ENCODE measurements at places on chromosomes 1 and 21.

- no peak for DNase-seq
Measured at GRCh38 chr1:9860887-9861286, 37.1 kb upstream of the CLSTN1 start.

GRCh38 chr21:29939924-29940275, at the start of gene GRIK1:
TSS of gene GRIK1 (minus strand) at chr21:29939996.
- peak; percentile 37 for DNase-seq

DNA sequence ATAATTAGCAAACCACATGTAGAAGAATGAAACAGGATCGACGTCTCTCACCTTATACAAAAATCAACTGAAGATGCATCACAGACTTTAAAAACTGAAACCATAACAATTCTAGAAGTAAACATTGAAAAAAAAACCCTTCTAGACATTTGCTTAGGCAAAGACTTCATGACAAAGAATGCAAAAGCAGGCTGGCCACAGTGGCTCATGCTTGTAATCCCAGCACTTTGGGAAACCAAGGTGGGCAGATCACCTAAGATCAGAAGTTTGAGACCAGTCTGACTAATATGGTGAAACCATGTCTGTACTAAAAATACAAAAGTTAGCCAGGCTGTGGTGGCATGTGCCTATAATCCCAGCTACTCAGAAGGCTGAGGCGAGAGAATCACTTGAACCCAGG, 1351.7 kb downstream of the MRPL39 start:
- DNase-seq: no peak

- DNase-seq: peak; percentile 5
Measured at GRCh38 chr21:20443558-20444155, 554.6 kb upstream of the NCAM2 start.

DNA sequence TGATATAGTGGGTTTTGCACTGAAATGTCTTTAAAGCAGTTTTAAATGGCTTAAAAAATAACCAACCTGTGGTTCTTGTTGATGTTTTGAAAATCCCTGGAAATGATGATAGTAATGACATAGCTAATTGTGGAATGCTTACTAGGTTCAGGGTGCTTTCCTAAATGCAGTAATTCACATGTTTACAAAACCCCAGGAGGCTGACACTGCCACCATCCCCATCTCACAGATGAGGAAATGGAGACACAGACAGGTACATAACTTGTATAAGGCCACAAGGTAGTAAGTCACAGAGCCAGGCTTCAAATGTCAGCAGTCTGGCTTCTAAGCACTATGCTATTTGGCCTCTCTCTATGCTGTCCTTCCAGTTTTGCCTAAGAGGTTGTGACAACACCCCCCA, 40.6 kb downstream of the C8B start:
- no peak for DNase-seq

GRCh38 chr1:21325231-21325718, 35.0 kb upstream of the ECE1 start:
- DNase-seq: no peak

- no peak for DNase-seq
Measured at GRCh38 chr1:225946803-225947202, 5.8 kb upstream of the LEFTY2 start.

- DNase-seq: no peak
Measured at GRCh38 chr1:16041200-16041599, 2.4 kb upstream of the CLCNKB start.

DNA sequence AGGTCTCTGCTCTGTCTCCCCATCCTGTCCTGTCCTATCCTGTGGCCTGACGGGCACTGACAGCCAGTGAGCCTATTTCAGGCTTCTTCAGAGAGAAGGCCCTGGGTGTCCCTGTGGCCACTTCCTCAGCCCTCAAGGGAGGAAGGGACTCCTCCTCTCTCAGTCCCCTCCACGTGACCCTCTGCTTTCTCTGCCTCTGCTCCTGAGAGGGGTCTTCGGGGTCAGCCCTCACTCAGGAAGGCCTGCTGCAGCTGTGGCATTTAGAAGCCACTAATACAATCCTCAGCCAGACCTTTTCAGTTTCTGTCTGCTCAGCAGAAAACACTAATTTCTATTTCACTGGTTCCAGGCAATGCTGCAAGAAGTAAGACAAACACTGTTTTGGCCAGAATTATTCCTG, 43.6 kb upstream of the ETV3 start:
- DNase-seq: no peak

DNA sequence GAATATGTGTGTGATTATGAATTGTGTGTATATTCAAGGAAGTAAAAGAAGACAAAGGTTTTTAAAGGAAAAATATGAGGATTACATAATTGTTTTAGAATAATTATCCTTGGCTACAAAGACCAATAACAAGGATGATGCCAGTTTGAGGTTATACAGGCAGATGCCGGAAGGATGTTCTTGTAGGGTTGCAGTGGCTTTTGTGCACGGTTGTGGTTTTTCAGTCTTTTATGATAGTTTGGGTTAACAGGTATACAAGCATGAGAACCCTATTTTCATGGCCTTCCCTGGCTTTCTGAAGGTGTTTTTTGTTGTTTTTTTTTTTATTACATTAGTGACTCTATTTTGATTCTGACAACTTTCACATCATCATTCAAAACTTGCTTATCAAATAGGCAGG, 4.9 kb downstream of the CR2 start:
- DNase-seq: no peak

GRCh38 chr21:44484498-44485253, 29.4 kb downstream of the LRRC3 start:
- no peak for DNase-seq

DNA sequence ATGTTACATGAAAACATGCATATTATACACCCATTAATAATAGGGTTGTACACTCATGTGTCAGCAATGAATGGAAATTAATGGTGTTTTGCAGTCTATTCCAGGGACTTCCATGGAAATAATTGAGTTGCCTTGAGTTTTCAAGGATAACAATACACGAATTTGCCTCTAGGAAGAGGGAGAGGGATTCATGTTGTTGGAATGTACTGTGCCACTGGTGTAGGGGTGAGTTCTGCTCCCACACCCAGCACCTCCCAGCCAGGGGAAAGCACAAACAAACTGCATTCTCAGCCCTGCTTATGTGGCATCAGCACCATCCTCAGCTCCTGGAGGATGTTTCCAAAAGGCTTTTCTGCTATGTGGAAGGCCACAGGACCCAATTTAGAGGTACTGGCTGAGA, 57.8 kb downstream of the BCAR3 start:
- no peak for DNase-seq

GRCh38 chr1:55751776-55752175, 536.6 kb upstream of the USP24 start:
- no peak for DNase-seq

- DNase-seq: peak; percentile 73
Measured at GRCh38 chr1:2314273-2314802, 77.0 kb downstream of the MORN1 start.

- no peak for DNase-seq
Measured at GRCh38 chr21:42639646-42640152, 13.7 kb upstream of the PDE9A start.

DNA sequence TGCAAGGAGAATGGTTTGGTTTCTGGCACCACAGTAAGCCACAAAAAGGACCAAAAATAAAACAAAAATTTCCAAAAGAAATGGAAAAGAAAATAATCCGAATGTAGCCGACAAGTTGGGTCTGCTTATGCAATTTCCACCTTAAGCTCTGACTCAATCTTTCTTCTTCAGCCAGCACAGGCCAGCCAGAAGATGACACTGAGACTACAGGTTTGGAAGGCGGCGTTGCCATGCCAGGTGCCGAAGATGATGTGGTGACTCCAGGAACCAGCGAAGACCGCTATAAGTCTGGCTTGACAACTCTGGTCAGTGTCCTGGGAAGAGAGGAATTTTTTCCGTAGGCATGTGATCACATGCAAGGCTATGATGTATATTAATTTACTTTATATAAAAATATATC, 23.4 kb downstream of the PDPN start:
- no peak for DNase-seq

DNA sequence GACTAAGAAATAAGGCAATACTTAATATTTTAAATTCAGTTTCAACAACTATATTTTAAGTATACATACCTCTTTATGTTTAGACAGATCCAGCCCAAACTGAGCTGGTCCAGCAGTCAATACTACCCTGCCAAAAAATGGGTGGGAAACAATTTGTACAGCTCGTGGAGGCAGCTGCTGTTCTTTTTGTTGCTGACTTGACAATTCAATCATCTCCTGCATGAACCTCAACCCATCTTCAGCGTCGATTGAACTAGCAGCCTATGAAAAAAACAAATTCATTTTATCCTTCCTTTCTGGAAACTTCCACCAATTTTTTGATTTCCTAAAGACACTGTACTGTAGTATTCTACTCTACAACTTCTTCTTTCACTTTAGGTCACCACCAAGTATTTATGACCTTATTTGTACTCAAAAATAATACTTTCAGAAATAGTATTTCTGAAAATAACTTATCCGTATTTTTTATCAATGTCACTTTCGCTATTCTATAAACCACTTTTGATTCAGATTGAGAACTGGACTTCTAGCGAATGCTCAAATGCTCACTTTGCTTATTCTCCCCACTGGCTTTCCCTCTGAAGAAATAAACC, 46.5 kb downstream of the EDEM3 start:
- DNase-seq: no peak

GRCh38 chr1:2106659-2107405, 56.6 kb downstream of the PRKCZ start:
- no peak for DNase-seq

- DNase-seq: no peak
Measured at GRCh38 chr1:21497466-21498061, 11.7 kb upstream of the ALPL start.

DNA sequence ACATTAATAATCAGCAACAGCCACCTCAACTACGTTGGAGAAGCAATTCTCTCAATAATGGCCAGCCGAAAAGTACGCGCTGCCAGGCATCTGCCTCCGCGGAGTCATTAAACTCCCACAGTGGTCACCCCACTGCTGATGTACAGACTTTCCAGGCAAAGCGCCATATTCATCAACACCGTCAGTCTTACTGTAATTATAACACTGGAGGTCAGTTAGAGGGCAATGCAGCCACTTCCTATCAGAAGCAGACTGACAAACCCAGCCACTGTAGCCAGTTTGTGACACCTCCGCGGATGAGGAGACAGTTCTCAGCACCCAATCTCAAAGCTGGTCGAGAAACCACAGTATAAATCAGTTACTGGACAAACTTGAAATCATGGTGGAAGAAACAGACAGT, 93.9 kb downstream of the KIF1B start:
- no peak for DNase-seq

DNA sequence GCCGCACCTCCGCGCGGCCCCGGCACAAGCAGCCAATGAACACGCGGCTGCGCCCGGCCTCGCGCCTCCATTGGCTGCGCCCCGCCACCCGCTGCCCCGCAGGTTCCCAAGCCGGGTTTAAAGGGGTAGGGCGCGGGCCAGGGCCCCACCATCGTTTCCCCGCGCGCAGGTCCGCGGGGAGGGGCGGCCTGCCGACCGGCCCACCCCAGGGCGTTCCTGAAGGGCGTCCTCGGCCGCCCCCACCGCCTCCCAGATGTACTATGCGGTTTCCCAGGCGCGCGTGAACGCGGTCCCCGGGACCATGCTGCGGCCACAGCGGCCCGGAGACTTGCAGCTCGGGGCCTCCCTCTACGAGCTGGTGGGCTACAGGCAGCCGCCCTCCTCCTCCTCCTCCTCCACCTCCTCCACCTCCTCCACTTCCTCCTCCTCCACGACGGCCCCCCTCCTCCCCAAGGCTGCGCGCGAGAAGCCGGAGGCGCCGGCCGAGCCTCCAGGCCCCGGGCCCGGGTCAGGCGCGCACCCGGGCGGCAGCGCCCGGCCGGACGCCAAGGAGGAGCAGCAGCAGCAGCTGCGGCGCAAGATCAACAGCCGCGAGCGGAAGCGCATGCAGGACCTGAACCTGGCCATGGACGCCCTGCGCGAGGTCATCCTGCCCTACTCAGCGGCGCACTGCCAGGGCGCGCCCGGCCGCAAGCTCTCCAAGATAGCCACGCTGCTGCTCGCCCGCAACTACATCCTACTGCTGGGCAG, at the start of gene OLIG1:
Gene OLIG1 (plus strand): TSS at position 148 of the 750 bp plus-strand sequence. CDS start 106 bp downstream, at position 254.
- DNase-seq: peak; percentile 44

- DNase-seq: no peak
Measured at GRCh38 chr1:40736085-40736531, 44.6 kb downstream of the NFYC start.

DNA sequence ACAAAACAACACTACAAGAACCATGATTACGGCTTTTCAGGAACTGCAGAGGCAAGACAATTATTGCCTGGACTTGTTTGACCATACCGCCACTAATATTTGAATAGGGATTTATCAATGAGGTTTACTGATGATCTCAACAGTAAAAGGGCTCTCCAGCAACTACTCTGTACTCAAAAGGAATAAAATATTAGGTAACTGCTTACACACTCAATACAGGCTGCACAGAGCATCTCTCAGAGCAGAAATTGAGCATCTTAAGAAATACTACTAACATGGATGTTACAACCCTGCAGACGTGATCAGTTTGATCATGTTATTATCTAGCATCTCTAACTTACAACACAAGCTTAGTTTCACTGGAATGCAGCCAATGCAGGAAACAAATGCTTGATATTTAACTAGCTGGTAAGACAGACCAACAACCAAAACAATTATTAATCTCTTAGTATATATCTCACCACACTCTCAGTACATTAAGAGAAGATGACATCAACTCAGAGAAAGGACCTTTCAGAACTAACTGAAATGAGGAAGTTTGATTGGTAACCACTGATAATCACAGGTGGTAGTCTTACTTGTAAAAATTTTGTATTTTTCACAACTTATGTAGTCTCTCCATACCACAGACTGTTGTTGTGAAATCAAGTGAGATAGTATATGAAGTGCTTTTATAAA, 52.2 kb downstream of the PUM1 start:
- DNase-seq: no peak

DNA sequence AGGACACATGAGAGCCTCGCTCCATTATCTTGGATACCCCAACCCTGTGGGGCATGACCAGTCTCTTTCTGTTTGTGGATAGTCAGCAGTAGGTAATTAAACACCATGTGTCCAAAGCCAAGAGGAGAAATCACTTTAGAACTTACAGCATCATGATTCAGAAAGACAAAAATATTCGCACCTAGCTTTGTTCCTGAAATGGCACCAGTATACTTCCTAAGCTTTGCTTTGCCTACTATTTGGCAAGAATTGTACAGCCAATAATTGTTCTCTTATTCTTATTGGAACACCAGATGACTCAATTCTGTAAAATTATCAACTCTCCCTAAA, 24.2 kb downstream of the TNFRSF9 start:
- DNase-seq: no peak

GRCh38 chr21:41878831-41879189, 334 bp downstream of the PRDM15 start:
- peak; percentile 67 for DNase-seq

Data from neuronal stem cell (in vitro differentiated cells).